ENCODE measurements at places on chromosomes 16 and 17. TPM values are rescaled to one million over a fixed set of nuclear protein-coding genes. Genes with fewer than 3 reads are reported as not detected.

DNA sequence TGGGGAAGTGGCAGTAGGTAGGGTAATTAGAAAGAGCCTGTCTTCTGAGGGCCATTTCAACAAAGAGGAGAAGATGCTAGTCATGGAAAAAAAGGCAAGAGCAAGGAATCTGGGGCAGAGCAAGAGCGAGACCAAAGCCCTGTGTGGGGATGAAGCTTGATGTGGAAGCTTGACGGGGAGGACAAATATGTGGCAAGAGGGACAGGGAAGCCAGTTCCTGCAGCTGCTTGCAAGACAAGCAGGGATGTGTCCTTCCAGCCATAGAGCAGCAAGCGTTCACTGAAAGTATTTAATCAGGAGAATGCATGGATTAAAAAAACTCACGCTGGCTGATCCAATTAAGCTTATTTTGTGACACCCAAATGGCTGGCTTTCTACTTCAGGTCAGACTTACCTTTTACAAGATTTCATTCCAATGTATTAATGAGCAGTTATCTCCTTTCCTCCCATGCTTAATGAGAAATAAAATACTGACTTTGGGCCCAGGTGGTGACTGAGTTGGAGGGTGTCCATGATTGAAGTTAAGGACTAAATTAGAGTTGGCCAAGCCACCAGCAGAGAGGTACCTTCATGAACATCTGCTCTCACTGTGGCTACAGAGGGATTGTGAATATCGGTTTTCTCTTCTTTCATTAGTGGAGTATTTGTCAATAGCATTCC lies 76.8 kb downstream of the ABCA8 start:
- H3K27me3 ChIP-seq = no peaks in the 10 kb centered on the region
- no peaks in the 10 kb centered on the region for H3K36me3 ChIP-seq
- no peak for DNase-seq
- no peak overlapping the region for H3K27ac ChIP-seq
- no peaks in the 10 kb centered on the region for H3K4me1 ChIP-seq

DNA sequence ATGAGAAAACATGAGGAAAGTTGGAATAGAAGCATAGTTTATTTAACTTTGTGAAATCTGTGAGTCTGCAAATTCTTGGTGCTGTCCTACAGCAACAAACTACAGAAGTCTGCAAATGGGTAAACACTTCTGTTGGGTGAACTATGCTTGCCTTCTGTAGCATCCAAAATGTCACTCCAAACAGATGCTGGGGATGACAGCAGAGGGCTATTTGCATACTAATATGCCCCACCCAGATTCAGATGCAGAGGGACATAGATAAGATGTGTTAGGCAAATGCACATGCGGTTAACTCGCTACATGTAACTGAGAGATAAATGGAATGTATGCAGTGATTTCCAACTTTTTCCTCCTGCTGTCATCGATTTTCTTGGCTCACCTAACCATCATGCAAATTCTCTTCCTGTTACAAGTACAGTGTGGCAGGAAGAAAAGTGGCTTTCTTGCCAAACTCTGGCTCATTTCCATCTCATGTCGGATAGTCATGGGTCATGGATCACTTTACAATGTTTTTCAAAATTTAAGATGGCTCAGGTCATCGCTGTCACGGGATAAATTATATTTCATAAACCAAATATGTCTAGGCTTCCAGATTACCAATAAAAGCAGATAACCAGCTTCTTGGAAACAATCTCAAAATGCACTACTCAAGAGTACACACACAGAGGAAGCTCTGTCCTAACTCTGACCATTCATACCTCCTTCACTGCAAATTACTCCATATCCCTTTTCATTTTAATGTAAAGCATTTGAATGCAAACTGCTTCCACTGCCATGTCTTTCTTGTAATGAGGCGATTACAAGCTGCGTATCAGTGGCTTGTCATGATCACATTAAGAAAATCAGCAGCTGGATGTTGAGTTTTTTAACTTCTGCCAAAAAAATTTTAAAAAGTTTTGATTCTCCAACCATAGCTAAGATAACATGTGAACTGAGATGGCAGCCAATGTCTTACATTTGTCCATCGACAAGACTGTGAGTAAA lies 47.7 kb downstream of the ADAMTS18 start:
- H3K4me3 ChIP-seq = no peak overlapping the region
- no peaks in the 10 kb centered on the region for H3K36me3 ChIP-seq
- H3K27me3 ChIP-seq = no peaks in the 10 kb centered on the region

DNA sequence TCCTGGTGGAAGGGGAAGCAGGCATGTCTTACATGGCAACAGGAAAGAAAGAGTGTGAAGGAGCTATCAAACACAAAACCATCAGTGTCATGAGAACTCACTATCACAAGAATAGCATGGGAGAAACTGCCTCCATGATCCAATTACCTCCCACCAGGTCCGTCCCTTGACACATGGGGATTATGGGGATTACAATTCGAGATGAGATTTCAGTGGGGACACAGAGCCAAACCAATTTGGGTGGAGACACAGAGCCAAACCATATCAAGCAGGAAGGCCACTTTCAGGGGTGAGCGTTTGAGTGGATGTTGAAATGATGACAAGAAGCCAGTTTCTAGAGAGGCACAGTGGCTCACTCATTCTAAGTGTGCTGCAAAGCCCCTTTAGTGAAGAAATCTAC lies 143.8 kb downstream of the CPPED1 start:
- peaks cover 50% of the 10 kb centered on the region for H3K36me3 ChIP-seq
- no peak for DNase-seq
- H3K4me1 ChIP-seq = no peaks in the 10 kb centered on the region
- H3K4me3 ChIP-seq = no peak overlapping the region

GRCh38 chr17:16013943-16014407 lies 14.4 kb downstream of the TTC19 start:
- peak overlapping the region; percentile 70 for H3K27ac ChIP-seq
- no peak overlapping the region for H3K4me3 ChIP-seq
- H3K4me1 ChIP-seq = peaks cover 28% of the 10 kb centered on the region
- peaks cover 36% of the 10 kb centered on the region for H3K36me3 ChIP-seq

GRCh38 chr17:54191261-54191660 lies 368.5 kb downstream of the KIF2B start:
- 0 out of 2 replicates have a peak, but pooled peaks cover 1% of the 10 kb centered on the region for H3K27me3 ChIP-seq
- no peak overlapping the region for H3K27ac ChIP-seq
- H3K36me3 ChIP-seq = no peaks in the 10 kb centered on the region
- no peaks in the 10 kb centered on the region for H3K4me1 ChIP-seq

SLC6A2 gene
- not detected for total RNA-seq

XAF1 gene
- 3.4 TPM for total RNA-seq

HOXB8 gene
- total RNA-seq = not detected

DNA sequence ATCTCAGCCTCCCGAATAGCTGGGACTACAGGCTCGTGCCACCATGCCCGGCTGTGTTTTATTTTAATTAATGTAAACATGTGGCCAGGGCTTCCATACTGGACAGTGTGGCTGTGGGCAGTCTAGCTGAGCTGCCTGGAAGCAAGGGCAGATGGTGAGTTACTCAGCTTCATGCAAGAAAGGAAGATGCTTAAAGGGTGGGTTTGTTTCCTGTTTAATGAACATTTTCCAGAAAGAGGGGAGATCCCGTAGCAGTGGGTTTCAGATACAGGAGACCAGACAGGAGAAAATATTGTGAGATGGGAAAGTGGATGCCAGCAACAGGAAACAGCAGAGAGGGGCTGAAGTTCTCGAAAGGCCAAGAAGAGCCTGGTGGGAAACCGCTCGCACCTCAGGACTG lies 7.3 kb downstream of the MAPK8IP3 start:
- H3K36me3 ChIP-seq = no peaks in the 10 kb centered on the region
- no peak overlapping the region for H3K4me3 ChIP-seq
- H3K4me1 ChIP-seq = peaks cover 26% of the 10 kb centered on the region
- H3K27ac ChIP-seq = no peak overlapping the region
- no peaks in the 10 kb centered on the region for H3K27me3 ChIP-seq

DNAH9 gene
- total RNA-seq = not detected

- H3K4me3 ChIP-seq = no peak overlapping the region
- H3K36me3 ChIP-seq = no peaks in the 10 kb centered on the region
- peaks cover 9% of the 10 kb centered on the region for H3K27me3 ChIP-seq
- H3K27ac ChIP-seq = no peak overlapping the region
Measured at GRCh38 chr16:88917146-88917914, 50.9 kb upstream of the PABPN1L start.

PSMC5 gene
- 174 TPM for total RNA-seq

DNA sequence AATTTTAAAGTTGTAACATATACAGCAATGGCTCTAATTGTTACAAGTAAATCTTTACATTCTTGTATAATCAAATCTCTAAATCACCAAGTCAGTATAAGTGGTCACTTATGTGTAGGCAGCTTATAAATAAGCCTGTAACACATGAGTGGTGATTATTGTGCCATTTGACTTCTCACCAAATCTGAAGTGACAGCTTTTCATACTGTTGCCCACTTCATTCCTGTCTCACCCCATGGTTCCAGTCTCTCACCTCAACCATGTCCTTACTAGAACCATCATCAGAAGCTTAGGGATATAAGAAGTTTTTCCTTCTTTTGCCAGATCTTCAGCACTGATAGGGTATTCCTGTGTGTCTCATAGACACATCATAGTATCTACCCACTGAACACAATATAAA lies 23.5 kb downstream of the TNRC6A start:
- H3K4me1 ChIP-seq = peaks cover 47% of the 10 kb centered on the region
- no peak overlapping the region for H3K4me3 ChIP-seq
- peaks cover 9% of the 10 kb centered on the region for H3K36me3 ChIP-seq
- H3K27me3 ChIP-seq = no peaks in the 10 kb centered on the region
- H3K27ac ChIP-seq = no peak overlapping the region

GAST gene
- not detected for total RNA-seq

DNA sequence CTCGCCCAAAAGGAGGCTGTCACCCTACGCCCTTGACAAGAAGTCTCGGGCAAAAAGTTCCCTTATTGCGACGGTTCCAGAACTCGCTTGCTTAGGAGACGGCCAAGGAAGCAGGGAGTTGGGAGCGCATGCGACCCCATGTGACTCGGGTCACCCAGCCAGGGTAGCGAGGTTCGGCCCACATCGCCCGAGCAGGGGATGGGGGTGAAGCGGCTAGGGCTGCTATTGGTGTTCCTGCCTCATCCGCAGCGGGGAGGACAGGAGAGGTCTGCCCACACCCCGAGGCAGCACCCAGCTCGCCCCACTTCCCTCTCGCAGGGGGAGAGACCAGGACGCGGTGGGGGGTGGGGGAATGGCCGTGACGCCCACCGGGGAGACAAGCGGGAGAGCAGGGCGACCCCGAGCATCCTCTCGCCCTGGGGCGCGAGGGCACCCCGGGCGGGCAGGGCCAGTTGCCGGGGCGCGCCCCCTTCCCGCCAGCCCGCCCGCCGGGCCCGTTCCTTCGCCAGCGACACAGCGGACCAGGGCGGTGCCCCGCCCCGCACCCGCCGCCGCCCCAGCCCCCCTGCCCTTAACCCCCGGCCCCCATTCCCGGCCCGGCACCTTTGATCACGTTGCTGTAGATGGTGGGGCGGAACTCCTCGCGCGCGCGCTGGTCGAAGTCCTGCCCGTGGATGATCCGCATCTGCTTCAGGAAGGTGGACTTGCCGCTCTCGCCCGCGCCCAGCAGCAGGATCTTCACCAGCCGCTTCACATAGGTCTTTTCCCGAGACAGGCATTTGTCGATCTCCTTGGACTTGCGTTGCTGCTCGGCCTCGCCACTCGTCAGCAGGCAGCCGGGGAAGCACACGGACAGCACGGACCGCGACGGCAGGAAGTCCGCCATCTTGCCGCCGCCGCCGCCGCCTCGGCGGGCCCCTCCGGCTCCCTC lies 567 bp downstream of the GNA13 start:
- no peaks in the 10 kb centered on the region for H3K27me3 ChIP-seq
- H3K4me3 ChIP-seq = peak overlapping the region; percentile 99
- peaks cover 16% of the 10 kb centered on the region for H3K36me3 ChIP-seq
- peak; percentile 36 for DNase-seq

HLF gene
- not detected for total RNA-seq

- no peaks in the 10 kb centered on the region for H3K36me3 ChIP-seq
- DNase-seq = no peak
- H3K27ac ChIP-seq = no peak overlapping the region
- H3K4me1 ChIP-seq = no peaks in the 10 kb centered on the region
- no peak overlapping the region for H3K4me3 ChIP-seq
- H3K27me3 ChIP-seq = peaks cover 49% of the 10 kb centered on the region
Measured at GRCh38 chr17:19590451-19590850, 56.8 kb downstream of the SLC47A1 start.

GRCh38 chr16:85517563-85518179 lies 95.5 kb upstream of the GSE1 start:
- H3K4me3 ChIP-seq = no peak overlapping the region
- peaks cover 2% of the 10 kb centered on the region for H3K27me3 ChIP-seq
- H3K36me3 ChIP-seq = peaks cover 12% of the 10 kb centered on the region

DNA sequence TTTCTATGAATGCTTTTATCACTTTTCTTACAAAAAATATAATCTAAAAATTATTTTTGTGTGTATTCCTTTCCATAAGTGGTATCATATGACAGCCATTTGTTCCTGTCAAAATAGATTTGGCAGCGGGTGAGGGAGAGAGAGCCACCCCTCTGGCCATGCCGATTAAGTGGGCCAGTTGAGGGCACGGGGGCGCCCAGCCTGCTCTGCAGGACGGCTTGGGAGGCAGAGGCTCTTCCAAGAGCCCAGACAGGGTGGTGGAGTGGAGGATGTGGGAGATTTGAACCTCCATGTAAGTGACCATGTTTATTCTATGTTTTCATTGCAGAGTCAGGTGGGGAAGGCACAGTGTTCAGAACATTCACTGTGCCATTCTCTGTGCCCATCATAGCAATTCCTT lies 88.8 kb downstream of the IRX3 start:
- peaks cover 12% of the 10 kb centered on the region for H3K27me3 ChIP-seq
- H3K4me1 ChIP-seq = peaks cover 10% of the 10 kb centered on the region
- H3K36me3 ChIP-seq = no peaks in the 10 kb centered on the region
- no peak overlapping the region for H3K4me3 ChIP-seq
- H3K27ac ChIP-seq = no peak overlapping the region
- DNase-seq = no peak

- no peaks in the 10 kb centered on the region for H3K36me3 ChIP-seq
- DNase-seq = no peak
- peaks cover 24% of the 10 kb centered on the region for H3K4me1 ChIP-seq
- peaks cover 41% of the 10 kb centered on the region for H3K27me3 ChIP-seq
- no peak overlapping the region for H3K27ac ChIP-seq
Measured at GRCh38 chr17:77884967-77885641, 73.4 kb upstream of the TNRC6C start.

DNA sequence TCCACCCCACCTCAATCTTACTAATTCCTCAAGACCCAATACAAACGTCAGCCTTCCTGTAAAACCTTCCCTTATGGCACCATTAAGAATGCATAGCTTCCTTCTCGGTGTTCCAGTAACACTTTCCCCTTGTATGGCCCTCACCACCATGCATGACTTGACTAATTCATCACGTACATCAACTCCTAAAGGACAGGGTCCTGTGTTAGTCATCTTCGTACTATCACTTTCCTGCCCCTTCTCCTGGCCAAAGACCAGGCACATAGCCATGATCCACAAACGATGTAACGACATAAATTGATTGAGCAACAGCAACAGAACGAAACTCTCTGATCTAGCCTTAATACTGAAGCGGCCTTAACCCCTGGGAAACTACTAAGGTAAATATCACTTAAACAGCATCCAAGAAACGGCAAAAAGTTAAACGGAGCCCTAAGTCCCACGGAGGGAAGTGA lies 612 bp downstream of the PSMD12 start:
- peaks cover 31% of the 10 kb centered on the region for H3K36me3 ChIP-seq
- H3K27ac ChIP-seq = peak overlapping the region; percentile 95
- H3K27me3 ChIP-seq = no peaks in the 10 kb centered on the region
- peaks cover 67% of the 10 kb centered on the region for H3K4me1 ChIP-seq
- peak overlapping the region; percentile 97 for H3K4me3 ChIP-seq
- peak; percentile 53 for DNase-seq

GRAP gene
- total RNA-seq = not detected
